ENCODE measurements at places on chromosomes 6 and 20.
A peak's percentile ranks its signal among the peaks of the same experiment; 100 is the strongest.

DNA sequence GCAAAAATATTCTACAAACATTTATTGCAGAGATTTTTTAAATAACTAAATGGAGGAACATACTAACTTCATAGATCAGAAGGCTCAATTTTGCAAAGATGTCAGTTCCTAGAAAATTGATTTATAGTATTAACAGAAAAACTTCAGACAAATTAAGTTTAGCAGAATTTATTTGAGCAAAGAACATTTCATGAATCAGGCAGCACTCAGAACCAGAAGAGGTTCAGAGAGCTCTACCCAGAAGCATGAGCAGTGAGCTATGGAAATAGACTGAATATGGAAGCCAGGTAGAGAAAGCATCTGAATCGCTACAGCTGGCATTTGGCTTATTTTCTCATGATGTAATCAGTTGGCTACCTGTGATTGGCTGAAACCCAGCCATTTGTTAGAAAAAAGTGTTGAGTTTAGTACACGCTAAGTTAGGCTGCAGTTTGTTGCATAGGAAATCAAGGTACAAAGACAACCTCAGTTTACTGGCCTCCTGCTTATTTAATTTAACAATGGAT lies 174.5 kb upstream of the TAB2 start:
- no peak for DNase-seq

- DNase-seq: peak; percentile 93
Observed at GRCh38 chr6:142728910-142729481, 216.0 kb downstream of the HIVEP2 start.

DNA sequence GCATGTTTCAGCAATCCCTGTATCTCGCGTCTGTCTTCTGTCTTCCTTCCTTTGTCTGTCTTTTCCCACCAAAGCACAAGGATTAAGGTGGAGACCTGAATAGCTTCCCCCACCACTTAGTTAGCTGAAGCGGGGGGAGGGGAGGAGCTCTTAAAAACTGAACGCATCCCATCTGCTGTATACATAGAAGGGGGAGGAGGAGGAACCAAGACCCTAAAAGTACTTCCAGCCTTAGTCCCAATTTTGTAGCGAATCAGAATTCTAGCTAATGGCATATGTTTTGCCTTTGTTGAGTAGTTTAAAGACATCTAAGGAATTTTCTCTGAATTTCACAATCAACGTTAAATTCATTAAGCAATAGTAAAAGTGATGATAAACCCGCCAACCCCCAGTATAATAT lies 47.9 kb downstream of the GNAS start:
- no peak for DNase-seq

DNA sequence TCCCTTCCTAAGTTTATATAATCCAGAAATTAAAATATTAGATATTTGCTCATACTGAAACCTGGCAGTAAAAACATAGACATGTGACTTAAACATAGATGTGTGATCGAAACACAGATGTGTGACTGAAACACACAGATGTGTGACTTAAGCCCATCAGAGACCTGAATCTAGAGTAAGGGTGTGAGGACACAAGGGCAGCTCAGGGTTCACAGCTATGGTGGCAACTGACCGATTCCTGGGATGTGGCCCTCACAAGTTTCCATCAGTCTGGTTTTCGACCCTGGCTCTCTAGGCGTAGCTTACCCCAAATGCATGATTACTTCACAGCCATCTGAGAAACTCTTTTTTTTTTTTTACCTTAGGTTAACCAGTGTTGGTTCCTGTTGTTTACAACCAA lies 137.0 kb downstream of the NRN1 start:
- no peak for DNase-seq

DNA sequence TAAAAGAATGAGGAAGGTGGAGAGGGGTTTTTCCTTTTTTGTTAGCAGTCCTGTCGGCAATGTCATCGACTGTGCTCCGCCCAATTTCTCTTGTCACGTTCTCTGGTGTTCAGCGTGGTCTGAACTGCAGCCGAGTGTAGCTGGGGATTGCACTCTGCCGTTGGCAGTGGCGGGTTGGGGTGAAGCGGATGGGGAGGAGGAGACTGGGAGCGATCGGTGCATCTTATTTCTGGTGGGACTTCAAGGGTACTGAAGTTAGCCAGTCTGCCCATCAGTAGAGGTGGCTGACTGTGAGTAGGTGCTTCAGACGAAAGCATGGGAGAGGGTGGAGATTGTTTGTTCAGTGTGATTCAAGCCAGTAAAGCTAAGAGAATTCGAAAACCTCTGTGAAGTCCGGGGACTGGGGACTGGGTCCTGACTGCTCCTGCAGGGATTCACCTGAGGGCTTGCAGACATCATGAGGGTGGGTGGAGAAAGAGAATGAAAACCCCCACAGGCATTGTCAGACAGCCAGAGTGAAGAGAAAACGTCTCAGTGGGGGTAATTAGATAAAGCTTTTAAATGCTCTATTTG lies 5.1 kb downstream of the RREB1 start:
- no peak for DNase-seq

- no peak for DNase-seq
Observed at GRCh38 chr6:36888654-36889481, 3.1 kb downstream of the C6orf89 start.

DNA sequence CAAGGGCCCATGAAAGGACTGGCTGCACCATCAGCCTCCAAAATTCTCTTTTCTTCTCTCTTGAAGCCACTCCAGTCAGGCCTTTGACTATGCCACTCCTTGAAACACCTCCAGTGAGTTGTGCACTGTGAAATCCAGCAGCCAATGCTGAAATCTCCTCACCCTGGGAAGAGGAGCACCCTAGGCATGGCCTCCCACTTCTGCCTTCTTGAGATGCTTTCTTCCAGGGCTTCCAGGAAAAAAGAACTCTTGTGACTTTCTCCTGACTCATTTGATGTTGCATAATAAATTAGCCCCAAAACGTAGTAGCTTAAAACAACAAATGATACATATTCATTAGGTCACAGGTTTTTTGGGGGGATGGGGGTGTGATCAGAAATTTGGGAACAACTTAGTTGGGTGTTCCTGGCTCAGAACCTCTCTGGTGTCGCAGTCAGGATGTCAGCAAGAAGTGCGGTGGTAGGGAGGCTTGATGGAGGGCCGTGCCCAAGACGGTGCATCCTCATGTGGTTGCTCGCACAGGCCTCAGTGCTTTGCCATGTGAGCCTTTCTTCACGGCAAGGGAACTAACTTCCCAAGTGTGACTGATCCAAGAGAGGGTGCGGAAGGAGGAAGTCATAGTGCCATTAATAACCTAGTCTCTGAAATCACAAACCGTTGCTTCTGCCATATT lies 12.1 kb downstream of the NCR2 start:
- no peak for DNase-seq

DNA sequence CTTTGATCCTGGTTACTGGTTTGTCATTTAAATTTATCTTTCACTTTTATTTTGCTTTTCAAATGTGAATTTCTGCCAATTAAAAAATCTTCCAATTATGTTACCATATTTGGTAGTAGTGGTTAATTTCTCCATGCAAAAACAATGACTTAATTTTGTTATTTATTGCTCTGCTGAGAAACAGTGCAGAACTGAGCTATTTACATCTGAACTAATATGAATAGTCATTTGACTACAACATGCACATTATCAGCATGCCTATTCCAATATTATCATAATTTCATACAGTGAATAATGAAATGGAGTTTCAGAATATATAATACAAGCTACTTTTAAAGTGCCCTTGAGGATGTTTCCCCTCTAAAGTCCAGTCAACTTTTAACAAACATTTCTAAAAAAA lies 517 bp downstream of the PLN start:
- DNase-seq: no peak

DNA sequence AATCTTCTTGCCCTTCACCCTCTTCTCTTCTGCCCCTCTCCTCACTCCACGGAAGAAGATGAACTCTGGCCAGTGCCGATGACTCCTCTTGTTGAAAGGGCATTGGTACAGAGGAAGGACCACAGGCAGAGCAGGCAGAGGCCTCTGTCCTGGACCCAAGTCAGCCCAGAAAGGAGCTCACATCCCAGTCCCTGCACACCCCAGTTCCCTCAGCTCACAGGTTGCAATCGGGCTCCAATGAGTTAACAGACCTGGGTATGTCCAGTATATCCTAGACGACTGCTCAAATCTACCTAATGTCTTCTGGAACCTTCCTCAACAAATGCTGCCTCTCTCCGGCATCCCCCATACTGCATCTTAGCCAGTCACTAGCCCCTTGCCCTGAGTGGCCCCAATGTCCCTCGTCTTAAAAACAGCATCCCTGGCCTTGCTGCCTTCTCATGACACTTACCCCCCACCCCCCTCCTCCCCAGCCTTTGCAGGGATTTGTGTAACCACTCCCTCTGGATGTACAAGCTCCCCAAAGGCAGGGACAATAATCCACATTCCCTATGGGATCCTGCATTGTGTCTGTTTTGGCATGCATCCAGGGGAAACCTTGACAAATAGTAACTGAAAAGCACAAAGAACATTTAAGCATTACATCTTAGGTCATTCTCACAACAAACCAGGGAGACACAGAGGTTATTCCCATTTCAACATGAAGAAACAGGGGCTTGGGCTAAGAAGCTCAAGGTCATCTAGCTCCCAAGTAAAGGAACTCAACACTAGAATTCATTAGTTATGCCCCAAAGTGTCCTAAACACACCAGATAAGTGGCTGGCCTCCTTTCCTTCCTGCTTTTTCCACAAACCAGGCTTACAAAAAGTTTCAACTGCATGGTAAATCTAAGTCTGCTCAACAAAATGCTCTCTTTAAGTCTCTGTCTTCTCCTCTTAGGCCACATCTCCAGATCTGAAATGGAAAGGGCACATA lies 45.1 kb downstream of the TRERF1 start:
- DNase-seq: no peak

DNA sequence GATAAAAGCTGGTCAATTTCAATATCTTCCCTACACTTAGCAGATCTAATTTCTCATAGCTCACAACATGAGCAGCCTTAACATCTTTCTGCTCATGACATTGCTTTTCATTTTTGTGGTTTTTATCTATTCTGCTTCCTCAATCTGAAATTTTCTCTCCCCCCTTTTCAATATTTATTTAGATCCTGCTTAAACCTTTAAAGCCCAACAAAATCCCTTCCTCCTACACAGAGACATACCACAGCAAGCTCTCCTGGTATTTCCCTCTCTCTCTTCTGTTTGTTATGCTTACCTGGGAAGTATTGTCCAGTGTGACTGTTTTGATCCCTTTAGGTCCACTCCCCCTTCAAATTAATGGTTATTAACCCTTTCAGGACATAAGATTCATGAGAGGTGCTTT lies 582.5 kb downstream of the RFPL4B start:
- DNase-seq: no peak

DNA sequence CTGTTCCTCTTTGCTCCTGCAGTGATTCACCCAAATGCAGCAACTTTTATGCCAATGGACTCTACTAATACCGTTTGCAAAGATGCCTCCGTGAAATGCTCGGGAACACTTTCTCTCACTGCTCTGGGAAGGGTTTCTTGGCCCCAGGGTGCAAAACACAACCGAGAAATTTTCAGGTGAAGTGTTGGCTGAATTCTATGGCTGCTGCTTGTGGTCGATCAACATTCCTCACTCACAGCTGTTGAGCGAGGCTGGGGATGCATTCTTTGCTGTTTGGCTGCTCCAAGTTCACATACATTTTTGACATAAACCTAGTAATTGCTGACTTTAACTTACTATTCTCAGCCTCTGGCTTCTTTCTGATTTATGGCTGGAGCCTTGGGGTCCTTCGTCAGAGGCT lies 342.0 kb upstream of the CHD6 start:
- no peak for DNase-seq

DNA sequence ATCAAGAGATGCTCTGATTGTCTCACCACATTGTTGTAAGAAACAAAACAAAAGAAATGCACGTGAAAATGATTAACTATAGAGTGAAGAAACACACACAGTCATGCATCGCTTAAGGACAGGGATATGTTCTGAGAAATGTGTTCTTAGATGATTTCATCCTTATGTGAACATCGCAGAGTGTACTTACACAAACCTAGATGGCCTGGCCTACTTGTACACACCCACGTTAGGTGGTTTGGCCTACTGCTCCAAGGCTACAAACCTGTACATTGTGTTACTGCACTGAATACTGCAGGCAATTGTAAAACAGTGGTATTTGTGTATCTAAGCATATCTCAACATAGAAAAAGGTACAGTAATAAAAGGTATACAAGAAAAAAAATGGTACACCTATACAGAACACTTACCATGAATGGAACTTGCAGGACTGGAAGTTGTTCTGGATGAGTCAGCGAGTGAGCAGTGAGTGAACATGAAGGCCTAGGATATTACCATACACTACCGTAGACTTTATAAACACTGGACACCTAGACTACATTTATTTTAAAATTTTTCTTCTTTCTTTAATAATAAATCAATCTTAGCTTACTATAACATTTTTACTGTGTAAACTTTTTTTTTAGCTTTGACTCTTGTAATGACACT lies 48.6 kb downstream of the FKBP5 start:
- no peak for DNase-seq

DNA sequence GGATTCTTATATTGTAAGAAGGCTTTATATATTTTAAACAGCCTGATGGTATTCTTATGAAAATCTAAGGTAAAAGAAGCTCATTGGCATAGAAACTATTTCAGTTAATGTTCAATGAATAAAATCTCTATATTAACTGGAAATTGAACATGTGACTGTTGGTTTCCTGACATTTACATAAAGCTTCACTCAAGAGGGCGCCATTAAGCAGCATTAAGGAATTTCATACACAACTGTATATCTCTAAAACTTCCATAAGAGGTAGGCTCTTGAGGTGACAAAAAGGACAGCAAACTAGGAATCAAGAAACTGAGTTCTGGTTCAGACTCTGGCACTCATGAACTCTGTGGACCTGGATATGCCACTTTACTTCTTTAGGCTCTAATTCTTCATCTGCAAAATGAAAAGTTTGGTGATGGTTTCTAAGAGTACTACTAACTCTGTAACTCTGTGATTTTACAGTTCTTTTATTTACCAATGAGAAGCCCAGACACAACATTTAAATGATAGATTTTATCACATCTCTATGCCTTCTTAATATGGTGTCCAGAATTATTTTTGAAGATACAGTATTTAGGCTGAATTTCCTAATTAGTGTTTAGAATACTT lies 147.5 kb downstream of the FLRT3 start:
- DNase-seq: no peak

DNA sequence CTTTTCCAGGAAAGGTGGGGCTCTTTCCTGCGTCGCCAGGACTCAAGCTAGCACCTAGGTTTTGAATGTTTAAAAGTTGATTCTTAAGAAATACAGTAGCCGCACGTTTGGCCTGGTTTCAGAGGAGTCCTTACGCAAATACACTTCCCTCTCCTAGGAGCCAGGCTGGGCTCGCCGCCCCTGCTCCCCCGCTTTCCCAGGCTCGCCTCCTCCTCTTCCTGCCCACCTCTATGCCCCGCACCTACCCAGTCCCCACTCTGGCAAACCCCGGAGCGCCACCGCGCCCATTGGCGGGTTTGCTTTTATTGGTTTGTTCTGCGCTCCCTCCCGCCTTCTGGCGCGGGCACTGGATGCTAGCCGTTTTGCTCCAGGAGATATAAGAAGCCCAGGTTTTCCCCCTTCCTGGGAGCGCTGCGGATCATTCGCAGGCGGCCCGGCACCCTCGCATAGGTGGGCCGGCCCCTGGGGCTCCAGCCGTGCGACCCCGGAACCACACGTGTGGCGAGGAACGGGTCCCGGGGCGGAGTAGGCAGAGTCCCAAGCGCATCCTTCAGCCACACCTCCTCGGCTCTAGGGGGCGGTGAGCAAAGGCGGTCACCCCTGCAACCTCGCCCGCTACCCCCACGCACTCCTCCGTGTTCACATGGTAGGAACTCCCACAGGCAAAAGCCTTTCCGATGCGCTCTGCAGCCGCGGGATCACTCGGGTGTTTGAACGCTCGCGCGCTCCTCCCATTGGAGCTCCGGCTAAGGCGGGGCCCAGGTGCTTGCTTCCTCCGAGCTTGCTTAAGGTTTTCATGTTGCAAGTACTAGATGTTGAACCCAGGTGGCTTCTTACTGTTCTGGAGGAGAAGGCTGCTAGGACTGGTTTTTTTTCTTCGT lies 119.0 kb downstream of the RTN4IP1 start:
- DNase-seq: no peak

Data from CMK (cell line).